ENCODE measurements at places on chromosomes 11 and 22.

DNA sequence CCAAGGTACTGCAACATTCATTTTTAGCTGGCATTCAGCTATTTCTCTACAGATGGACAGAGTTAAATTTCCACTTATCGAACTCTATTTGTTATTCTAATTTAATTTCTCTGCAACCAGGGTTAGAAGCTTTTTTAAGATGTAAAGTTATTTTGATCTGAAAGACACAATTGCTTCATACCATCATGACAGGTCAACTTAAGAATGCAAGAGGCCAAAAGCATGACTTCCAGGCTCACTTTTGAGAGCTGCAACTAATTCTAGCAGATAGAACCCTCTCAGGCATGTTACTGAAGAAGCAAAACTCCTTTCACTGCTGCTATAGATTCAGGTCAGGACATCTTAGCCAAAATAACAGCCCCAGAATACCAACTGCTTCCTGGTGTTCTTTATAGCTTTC, 86.5 kb upstream of the GALNT18 start:
- no peak for DNase-seq

- no peak for DNase-seq
Observed at GRCh38 chr22:17780116-17780740, 6.0 kb upstream of the BID start.

DNA sequence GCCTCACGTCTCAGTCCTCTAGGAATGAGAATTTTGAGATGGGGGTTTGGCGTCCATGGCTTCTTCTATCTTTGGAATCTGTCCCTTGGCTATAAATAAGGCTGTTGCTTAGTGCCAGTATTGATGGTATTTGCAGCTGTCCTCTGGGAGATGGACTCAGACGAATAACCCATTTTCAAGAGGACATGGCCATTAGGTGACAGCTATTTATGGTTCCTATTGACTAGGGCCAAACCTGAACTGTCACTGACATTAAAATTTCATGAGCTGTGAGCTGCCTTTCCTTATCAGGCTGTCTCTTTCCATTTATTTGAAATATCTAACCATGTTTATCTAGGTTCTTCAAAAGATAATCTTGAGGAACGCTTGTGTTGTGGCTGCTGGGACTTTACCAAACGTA, 92.7 kb downstream of the NAV2 start:
- DNase-seq: no peak

DNA sequence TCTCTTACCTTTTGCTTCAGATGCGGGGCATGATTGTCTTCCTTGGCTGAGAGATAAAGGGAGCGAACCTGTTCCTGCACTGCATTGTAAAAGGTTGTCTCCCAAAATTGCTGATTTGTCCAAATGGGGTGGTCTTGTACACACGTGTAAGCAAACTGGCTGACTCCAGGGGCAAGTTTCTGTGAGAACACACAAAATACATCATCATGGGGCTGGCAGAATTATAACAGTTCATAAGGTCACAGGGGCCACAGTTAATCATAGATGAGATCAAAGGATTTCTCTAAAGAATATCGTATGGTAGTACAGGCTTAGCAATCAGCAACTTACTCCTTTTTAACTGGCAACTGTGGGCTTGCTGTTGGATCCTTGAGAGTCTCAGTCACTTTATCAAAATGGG, 194.3 kb downstream of the SWAP70 start:
- DNase-seq: no peak

DNA sequence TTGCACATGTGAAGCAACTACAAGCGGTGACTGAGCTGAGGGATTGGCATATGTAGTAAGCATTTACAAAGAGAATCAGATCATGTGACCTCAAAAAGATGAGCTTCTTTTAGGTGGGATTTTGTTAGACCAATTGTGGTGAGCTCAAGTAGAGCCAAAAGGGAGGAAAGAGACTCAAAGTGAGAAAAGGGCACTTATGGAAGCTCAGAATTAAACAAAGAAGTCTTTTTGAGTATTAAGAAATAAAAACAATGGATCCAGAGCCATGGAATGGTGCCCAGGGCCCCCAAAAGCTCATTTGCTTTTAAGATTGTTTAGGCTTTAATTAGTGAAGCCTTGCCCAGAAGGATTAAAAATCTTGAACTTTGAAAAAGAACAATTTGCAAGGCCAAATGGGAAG, 246.7 kb upstream of the MPPED2 start:
- DNase-seq: no peak
